ENCODE measurements at places on chromosomes 6 and 20.

DNA sequence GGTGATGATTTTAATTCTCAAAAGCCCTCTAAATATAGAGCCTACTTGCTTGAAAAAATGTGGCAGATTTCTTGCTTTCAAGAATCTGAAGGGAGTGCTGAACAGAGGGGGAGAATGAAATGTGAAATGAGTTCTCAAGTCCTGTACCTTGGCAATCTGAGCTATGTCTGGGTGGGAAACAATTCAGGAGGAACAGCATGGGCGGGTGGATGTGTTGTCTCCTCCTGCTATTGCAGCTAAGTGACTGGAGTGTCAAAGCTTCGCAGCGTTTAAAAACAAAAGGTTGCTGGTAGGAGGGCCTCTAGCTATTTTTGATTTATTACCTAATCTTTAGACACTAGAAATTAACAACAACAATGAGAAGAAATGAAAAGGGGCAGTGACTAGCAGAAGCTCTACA is 102.5 kb upstream of the ARG1 start:
- no peak for DNase-seq

- no peak for DNase-seq
Measured at GRCh38 chr20:6705106-6705766, 62.2 kb upstream of the BMP2 start.

DNA sequence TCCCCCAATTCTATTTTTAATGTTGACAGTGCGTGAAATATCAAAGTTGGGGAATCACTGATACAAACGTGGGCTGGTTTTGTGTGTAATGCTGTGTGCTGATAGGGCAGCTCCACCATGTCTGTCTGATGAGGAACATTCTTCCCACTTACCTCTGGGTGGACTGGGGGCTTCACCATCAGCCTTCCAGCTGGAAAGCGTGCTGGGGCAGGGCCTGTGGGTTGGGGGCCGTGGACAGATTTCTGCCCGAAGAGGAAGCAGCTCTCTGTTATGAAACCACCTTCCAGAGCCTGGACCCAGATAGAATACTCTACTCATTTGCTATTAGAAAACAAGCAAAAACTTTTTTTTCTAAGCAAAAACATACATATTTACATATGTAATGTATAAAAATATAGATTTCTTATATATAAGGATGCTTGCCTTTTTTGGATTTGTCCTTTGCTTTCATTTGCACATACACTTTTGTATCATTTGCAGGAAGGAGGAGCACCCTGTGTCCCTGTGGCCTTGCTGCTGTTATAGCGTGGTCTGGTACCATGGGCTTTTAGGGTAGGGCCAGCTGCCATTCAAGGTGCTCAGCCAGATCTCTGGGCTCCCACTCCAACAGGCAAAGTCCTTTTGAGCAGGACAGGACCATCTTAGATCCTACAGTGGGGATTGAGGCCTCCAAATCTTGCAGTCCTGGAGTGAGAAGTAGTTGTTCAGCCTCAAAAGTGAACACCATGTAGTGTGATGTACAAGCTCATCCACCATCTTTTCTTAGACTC is 48.1 kb downstream of the DUSP22 start:
- DNase-seq: no peak

DNA sequence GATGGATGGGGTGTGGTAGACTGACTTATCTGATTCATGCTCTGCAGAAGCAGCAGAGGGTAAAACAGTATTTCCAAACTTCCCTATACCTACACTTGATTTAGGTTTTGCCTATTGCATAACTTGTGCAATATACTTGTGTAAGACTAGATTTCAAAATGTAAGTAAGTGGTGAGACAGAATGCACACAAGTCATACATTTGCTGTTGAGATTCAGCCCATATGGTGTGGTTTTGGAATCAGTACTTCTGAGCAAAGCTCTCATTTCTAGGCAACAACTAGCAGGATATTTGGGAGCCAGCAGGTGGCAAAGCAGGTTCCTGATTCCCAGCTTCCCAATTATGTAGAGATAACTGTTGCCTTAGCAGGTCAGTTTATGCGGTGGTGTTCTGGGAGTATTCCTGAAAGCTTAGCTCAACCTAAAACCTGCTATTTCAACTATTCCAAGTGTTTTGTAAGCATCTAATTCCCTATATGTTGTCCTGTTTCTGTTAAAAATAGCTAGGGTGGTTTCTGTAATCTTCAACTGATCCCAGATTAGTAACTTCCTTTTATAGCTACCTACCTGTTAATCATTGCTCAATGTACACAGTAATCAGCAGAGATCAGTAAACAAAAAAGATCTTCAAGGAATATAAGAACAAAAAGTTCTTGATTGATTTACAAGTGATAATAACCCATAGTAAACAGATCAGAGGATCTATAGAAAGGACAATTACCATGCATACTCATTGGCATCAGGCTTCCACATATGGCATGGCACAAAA is 8.5 kb upstream of the FABP7 start:
- DNase-seq: no peak

GRCh38 chr20:57959018-57959417 is 249.2 kb upstream of the PMEPA1 start:
- DNase-seq: no peak

DNA sequence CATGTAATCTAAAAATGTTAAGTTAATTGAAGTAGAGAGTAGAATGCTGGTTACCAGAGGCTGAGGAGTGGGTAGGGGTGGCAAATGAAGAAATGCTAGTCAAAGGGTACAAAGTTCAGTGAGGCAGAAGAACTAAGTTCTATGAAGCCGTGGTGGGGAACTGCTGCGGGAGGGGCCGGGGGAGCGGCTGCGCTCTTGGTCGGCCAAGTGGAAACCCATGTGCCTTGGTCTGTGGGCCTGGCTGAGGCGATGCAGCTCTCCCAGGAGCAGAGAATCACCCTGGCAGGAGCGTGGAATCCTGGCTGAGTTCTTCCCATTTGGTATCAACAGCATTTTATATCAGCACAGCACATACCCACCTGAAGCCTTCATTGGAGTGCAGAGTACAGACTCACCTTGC is 22.3 kb downstream of the TTLL2 start:
- no peak for DNase-seq

DNA sequence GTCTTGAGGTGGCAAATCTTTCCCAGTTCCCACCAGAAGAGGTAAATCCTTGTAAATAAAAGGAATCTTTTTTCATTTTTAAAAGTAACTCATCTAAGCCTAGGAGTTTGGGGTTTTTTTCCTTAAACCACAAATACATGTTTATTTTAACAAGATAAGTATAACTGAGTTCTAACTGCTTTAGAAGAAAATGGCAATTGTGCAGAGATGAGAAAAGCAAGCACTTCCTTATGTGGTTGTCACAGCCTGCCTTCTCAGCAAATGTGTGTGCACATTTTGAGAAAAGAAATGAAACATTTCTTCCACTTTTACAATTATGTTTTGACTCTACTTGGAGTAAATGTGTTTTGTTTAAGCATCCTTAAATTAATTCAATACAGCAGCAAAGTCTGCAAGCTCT is 17.7 kb downstream of the HCK start:
- DNase-seq: no peak

- DNase-seq: no peak
Measured at GRCh38 chr6:21931641-21932335, 338.2 kb downstream of the SOX4 start.

- no peak for DNase-seq
Measured at GRCh38 chr6:40620574-40621240, 33.5 kb upstream of the LRFN2 start.

- DNase-seq: no peak
Measured at GRCh38 chr6:15535495-15536197, 127.2 kb downstream of the DTNBP1 start.

GRCh38 chr6:98547634-98548033 is 286.7 kb upstream of the POU3F2 start:
- no peak for DNase-seq

DNA sequence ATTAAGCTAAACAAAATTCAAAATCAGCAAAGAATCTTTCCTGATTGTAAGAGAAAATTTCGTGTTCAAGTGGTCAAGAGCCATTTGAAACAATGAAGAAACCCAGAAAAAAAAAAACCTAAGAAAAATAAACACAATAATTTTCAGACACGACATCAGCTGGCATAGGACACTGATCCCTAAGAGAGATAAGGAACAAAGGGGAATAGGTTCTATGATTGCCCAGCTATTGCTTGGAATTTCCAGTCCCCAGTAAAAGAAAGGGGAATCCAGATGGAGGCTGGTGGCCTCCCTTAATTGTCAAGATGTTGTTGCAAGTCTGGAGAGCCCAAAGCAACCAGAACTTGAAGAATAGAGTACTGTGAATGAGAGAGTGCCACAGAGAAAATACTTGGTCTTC is 48.5 kb downstream of the COL12A1 start:
- no peak for DNase-seq

DNA sequence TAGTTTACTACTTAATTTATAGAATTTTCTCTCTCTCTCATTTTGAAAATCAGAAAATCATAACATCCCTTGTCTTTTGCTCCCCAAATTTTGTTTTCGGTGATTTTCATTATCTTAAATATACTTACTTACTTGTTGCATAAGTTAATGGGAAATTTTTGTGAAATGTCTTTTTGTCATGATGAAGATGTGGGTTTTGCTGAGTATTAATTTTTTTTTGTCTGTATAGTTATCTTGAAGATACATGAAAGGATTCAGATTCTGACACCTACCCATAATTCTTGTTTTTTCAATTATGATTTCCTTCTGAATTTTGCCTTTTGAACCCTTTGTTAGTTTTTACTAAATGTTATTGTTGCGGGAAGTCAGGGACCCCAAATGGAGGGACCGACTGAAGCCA is 817.9 kb downstream of the EYS start:
- DNase-seq: no peak

DNA sequence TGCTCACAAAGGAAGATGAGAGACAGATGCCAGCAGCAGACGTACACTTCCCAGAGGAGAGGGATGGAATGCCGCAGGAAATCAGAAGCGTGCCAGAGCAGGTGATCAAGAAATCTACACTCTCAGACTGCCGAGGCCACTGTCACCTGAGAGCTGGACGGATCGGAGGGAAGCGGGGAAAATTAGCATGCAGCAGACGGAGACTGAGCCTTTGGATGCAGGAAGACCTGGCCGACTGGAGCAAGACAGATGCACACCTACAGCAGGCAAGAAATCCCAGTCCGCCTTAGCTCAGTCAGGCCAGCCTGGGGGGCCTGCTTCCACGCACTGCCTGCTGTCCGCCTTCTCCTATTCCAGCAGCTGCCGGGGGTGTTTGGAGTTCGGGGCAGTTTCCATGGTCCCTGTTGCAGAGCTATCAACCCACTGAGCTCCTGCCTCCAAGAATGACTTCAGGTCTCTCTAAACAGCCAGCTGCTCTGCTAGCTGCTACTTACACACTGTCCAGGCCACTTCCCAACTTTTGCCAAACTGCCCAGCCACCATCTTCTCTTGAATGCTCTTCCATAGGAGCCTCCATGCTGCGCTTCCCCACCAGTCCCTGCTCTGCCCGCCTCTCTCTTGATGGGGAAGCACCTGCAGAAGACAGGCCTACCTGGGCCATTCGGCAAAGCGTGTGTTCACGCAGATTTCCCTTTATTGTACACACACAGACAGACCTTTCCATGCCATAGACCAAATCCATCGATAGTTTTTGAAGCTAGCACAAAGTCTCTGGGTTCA is 368.5 kb downstream of the ZFAND3 start:
- no peak for DNase-seq

GRCh38 chr20:38278763-38279162 is 18.2 kb upstream of the KIAA1755 start:
- DNase-seq: no peak

- DNase-seq: no peak
Measured at GRCh38 chr6:129667621-129668020, 42.4 kb downstream of the ARHGAP18 start.

- no peak for DNase-seq
Measured at GRCh38 chr20:62322492-62323041, 19.8 kb downstream of the ADRM1 start.

DNA sequence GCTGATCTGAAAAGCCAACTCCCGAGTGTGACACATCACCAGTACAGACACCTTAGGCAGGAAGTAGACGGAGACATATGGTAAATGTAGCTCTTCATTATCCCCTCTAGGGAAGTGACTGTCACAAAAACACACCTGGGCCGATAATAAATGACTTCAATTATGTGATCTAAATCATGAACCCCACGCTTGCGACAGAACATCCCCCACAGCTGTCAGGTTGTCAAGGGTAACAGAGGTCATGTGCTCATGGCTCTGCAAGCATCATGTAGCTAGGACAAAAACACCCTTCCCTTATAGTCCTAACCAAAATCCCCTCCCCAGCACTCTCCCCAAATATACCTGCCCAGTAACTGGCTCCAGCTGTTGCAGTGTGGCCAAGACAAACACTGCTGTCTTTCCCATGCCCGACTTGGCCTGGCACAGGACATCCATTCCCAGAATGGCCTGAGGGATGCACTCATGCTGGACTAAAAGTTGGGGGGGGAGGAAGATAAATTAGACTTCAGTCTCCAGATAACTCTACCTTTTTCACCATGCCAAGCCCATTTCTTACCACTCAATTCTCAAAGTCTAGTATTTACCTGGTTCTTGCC is 2.9 kb downstream of the DDX39B start:
- DNase-seq: no peak

GRCh38 chr20:22827916-22828315 is 207.2 kb upstream of the SSTR4 start:
- DNase-seq: no peak

DNA sequence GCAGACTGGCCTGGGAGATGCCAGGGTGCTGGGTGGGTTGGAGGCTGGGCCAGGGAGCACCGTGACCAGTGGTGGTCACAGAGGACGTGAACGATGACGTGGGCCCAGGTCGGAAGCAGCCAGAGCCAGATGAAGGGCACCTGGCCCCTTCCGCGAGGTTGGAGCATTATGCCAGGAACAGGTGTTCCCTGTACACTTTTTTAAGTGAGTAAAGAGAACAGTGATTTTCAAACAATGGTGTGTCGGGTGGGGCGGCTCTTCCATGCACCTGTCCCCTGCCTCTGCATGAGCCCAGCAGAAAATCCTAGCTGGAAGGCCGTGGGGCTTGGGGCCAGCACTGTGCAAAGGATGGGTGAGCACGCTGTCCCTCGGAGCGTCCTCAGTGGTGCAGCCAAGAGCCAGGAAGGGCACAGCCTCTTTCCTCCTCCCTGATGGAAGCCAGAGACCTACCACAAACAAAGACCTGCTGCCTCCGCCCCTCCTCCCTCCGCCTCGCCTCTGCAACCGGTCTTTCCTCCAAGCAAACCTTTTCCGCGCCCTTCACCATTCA is 350.5 kb downstream of the ZFAND3 start:
- no peak for DNase-seq

- no peak for DNase-seq
Measured at GRCh38 chr20:1503564-1504227, 12.5 kb upstream of the SIRPB2 start.

DNA sequence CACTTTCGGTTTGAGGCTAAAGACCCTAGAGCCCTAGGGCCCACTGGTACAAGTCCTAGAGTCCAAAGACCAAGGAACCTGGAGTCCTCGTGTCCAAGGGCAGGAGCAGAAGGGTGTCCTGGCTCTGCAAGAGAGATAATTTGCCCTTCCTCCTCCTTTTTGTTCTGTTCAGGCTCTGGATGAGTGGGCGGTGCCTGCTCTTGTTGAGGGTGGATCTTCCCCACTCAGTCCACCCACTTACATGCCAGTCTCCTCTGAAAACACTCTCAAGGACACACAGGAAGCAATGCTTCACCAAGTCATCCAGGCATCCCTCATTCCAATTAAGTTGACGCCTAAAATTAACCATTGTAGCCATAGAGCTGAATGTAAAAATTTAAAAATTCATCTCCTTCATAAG is 102.1 kb downstream of the UST start:
- no peak for DNase-seq
